ENCODE measurements at places on chromosomes 4 and X.

DNA sequence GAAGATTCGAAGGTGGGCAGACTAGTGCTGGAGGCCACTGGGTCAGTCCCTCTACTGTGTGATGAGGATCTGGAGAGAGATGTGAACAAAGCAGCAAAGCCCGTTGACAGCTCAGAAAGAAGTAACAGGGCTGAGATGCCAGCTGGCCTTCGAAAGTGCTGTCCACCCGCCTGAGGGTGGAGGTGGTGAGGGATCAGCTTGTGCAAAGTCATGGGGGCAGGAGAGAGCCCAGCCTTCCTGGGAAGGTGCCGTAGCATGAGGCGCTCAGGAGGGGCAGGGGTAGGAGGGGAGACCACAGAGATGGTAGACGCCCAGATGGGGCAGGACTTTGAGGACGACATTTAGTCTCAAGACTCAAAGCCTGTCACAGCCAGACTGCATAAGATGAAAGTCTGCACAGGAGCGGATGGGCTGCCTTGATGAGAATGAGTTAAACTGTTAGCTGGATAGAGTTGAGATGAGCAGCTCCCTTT lies 19.7 kb downstream of the TBC1D14 start:
- DNase-seq, result no peak

GRCh38 chr4:155071962-155072361 lies 136.5 kb upstream of the NPY2R start:
- DNase-seq, result no peak

DNA sequence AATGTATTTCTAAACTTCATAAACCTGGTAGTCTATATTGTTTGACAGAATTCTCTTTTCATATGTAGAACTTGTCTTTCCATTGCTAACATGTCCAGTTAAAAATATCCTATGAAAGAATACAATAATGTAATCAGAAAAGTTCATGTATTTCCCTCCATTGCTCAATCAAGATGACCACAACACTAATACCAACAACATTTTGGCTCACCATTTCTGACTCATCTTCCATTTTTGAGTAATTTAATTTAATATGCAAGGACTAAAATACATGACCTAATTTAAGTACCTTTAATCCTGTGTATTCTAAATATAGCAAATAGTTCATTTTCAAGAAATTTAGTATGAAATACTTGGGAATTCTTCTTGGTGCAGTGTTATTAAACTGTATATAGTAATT lies 239.5 kb upstream of the GPC4 start:
- DNase-seq, result no peak

DNA sequence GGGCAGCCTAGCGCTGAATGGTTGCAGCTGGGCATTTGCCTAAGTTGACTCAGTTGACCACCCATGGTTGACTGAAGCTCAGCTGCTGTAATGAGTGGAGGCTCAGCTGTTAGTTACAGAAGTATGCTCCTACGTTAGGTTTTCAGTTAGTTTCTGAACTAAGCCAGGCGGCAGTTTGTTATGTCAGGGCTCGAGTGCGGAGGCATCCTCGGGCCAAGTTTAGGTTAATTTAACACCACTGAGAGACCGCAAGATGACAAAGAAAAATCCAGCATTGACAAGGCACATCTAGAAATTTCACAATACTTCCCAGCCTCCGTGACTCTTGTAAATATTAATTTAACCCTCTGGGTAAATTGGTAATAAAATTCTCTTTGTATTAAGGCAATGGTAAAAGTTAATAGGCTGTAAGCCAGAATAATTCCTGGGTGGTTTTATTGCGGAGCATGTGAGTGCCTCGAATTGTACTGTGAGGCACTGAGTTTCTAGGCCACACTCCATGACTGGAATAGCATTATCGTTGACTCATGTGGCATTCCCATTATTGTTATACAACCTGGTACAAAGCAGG lies 33.1 kb upstream of the CDKN2AIP start:
- DNase-seq, result no peak

DNA sequence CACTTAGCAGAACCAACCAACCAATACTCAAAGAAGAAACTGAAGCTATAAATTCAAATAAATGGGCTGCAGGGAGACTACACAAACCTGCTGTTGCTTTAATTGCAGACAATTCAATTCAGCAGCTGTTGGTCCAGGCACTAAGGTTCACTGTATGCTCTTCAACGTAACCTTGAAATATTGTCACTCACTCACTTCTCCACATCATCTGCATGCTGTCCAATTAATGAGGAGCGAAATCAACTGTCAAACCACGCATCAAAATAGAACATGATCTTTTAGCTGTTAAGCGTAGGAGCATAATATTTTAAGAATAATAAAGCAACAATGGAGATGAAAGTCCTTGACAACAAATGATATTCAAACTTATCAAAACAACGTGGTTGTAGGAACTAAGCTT lies 17.0 kb downstream of the ENOX2 start:
- DNase-seq, result no peak

- DNase-seq, result no peak
Measured at GRCh38 chrX:111168314-111168713, 72.3 kb downstream of the PAK3 start.

DNA sequence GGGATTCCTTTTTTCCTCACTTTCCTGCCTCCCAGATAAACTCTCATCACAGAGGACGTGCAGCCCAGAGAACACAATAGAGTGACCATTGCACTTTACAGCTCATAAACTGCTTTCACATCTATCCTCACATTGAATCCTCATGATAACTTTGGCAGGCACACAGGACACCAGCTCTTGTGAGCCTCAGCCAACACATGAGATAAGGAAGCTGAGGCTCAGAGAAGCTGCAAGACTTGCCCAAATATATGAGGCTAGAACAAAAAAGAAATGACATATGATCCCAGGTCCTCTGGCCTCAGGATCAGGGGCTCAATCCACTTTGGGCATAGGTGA lies 85.0 kb upstream of the CPEB2 start:
- DNase-seq, result no peak

DNA sequence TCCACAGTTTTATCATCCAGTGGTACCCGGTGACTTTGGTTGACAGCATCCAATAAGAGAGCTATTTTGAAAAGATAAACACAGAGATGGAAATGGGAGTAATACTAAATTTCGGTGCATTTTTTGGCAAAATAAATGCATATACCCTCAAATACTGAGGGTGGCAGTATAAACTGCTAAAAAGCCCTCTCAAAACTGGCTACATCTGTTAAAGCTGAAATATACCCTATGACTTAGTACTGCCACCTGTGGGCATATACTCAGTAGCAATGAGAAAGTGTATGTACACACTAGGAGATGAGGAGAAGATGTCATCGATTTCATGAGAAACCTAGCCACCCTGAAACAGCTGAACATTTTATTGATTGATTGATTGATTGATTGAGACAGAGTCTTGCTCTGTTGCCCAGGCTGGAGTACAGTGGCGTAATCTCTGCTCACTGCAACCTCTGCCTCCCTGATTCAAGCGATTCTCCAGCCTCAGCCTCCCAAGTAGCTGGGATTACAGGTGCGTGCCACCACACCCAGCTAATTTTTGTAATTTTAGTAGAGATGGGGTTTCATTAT lies 12.2 kb upstream of the TMEM128 start:
- DNase-seq, result no peak

GRCh38 chr4:87465739-87466366 lies 43.5 kb downstream of the NUDT9 start:
- DNase-seq, result no peak

DNA sequence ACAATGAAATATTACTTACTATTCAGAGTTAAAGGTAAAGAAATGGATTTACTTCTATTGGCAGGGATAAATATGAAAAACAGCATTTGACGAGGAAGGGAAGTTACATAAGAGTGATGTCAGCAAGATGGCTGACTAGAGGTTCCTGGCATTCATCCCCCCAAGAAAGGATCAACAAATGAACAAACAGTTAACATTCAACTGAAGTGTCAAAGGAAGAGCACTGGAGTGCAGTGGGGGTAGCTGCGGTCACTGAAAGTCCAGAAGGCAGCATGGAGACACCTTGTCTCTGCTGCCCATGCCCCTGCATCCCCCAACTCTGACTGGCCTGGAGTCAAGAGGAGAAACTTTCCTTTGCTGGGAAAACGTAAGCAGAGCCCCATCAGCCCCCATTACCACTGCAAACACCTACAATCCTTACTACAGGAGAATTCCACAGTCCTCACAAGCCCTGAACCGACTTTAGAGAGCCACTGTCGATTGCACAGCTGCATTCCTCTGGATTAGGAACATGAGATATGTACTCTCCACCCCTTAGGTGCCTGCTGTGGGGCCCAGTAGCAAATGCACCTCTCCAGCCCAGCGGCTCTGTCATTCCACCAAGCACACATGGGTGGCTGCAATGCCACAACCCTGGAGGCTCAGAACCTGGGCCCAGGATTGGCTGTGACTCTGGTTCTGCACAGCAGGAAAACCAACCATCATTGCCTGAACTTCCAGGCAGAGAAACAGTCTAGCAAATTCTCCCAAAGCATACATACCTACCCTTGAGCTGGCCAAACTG lies 79.5 kb downstream of the CBR4 start:
- no peak for DNase-seq

GRCh38 chr4:5730993-5731990 lies 20.3 kb downstream of the EVC start:
- DNase-seq, result no peak

GRCh38 chrX:37578045-37578444 lies 6.6 kb downstream of the LANCL3 start:
- DNase-seq, result no peak

DNA sequence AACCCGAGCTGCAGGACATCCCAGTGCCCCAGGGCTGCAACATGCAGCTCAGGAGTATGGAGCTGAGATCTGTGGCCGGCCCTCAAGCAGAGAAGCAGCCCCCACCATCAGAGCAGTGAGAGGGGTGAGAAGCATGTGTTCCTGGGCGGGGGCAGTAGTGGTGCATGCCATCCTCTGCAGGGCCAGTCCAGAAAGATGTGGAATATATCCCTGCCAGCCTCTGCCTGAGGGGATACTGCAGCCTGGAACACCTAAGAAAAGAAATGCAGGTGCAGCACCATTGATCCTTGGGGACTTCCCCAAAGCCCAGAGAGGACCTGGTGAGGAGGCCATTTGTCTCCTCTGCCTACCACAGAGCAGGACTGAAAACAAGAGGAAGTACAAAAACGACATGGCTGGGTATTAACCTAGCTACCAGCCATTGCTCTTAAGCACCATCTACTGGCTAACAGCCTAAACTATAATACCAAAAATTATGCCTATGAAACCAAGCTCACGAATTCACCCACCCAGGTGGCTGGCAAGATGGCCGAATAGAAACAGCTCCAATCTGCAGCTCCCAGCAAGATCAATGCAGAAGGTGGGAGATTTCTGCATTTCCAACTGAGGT lies 158.8 kb downstream of the ADGRA3 start:
- DNase-seq, result no peak

DNA sequence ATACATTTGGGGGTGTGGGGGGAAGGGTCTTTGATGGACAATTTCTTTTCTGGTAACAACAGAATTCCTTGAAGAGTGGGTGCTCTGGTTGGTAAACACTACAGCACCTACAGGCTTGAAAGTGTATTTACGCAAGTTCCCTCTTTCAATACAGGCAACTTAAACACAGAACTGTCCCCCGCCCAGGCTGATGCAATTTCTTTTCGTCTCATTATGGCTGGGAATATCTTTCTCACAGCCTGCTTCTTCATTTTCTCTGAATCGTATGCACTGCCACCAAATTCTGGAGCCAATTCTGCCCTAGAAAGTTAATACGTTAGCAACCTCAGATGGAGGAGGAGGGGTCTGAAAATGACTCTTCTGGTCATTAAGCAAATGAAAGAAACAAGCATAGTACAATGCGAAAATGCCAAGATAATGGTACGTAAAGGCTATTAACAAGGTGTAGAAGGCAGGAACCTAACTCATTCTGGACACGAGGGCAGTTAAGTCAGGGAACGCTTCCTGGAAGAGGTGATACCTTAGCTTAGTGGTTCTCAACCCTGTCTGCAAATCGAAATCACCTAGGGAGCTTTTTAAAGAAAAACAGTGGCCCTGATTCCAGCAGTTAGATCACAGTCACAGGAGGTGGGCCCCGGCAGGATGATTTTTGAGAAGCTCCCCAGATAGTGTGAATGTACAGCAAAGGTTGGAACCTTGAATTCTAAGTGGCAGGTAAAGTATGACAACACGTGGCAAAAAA lies 1.0 kb downstream of the AGA start:
- no peak for DNase-seq

DNA sequence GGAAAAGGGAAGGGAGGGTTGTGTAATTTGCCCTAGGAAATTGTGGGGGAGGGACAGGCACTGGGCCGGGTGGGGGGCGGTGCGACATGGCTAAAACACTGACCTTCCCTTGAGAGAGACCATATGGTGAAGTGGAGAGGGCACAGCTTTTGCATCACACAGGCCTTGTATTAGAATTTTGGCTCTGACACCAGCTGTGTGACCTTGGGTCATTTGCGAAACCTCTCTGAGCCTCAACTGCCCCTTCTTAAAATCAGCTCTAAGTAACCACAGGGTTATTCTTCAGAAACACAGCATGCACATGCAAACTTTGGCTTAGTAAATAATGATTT lies 25.8 kb downstream of the PDGFRA start:
- DNase-seq, result no peak

Measured in stimulated activated CD8-positive, alpha-beta memory T cell treated with anti-CD3 and anti-CD28 coated beads, Interleukin-4, amount 100 ng/mL, for 4 hours (primary cell).